ENCODE measurements at places on chromosomes 12 and 14.

- peak; percentile 43 for DNase-seq
Observed at GRCh38 chr12:102816816-102817434, 100.1 kb downstream of the PAH start.

- peak; percentile 58 for DNase-seq
Observed at GRCh38 chr14:78836777-78837176, 666.6 kb downstream of the NRXN3 start.

DNA sequence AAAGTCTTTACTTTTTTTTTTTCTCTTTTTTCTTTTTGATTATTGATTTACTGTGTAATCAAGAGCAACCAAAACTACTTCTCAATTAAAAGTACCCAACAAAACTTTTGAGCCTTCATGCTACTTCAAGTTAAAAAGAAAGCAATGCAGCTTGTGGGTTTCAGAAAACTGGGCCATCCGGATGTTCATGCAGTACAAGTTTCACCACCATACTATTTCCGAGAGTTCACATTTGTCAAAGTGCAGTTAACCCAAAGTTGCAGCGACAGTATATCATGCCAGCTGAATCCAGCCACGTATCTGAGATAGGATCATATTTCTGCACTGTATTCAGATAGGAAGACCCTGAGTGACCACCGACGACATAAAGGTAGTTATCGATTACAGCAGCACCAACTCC is 33.0 kb downstream of the KLHL28 start:
- no peak for DNase-seq

GRCh38 chr14:60090864-60091519 is 731 bp upstream of the PCNX4 start:
- DNase-seq: peak; percentile 71

DNA sequence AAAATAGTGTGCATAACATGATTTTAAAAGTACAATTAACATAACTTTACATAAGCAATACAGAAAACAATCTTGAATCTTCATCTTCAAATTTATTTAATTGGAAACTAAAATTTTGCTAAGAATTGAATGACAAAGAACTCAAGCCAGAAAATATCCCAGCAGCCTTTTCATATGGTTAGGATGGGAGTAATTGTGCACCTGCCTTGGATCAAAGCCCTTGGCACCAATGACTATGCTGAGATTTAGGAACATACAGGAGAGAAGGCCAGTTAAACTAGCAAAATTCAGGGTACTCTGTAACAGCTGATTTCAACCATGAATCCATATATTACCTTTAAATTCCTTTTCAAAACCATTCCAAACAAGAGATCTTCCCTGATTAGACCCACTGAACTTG is 5.8 kb downstream of the KERA start:
- no peak for DNase-seq

DNA sequence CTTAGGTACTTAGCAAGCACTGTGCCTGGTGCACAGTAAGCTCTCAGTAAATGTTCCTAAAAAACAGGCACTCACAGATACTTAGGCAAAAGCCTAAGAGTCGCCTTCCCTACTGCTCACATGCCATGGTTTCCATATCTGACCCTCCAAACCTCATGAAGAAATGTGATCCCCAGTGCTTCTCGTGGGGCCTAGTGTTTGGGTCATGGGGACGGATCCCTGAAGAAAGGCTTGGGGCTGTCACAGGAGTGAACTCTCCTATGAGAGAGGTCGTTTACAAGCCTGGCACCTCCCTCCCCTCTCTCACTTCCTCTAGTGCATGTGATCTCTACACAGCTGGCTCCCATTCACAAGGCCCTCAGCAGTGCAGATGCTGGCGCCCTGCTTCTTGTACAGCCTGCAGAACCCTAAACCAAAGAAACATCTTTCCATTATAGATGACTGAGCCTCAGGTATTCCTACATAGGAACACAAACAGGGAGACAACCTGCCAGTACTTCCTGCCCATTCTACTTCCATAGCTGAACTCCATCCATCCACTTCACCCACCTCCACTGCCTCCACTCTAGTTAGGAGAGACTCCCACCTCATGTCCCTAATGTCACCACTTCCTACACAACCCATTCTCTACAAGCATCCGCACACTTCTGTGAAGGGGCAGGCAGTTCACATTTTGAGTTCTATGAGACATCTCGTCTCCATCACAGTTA is 2.9 kb downstream of the SLC15A4 start:
- DNase-seq: no peak

GRCh38 chr12:117362391-117362790 is 965 bp upstream of the NOS1 start:
- no peak for DNase-seq

- DNase-seq: peak; percentile 100
Observed at GRCh38 chr14:85471744-85472143, 58.2 kb upstream of the FLRT2 start.

GRCh38 chr12:53298164-53298563 is 1.3 kb upstream of the MYG1 start:
- DNase-seq: no peak

- no peak for DNase-seq
Observed at GRCh38 chr12:29343022-29343799, 37.8 kb downstream of the ERGIC2 start.

DNA sequence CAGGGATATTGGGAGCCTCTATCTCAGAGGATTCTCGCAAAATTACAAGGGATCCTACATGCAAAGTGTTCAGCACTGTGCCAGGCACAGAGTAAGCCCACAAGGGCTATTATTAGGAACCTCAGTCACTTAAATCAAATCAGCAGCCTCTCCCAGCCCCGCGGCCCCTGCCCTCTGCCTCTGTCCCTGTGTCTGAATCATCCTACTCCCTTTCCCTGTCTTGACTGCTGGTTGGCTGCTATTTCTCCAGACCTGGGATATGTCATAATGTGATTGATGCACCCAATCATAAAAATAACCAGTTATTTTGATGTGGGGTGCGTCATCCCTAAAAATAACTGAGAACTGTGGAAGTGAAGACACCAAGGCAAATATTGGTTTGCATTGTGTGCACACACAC is 176.3 kb downstream of the KSR2 start:
- DNase-seq: no peak

- peak; percentile 75 for DNase-seq
Observed at GRCh38 chr12:106840243-106840642, 65.8 kb downstream of the RIC8B start.

GRCh38 chr14:67641902-67642749 is 22.4 kb downstream of the ARG2 start:
- no peak for DNase-seq

DNA sequence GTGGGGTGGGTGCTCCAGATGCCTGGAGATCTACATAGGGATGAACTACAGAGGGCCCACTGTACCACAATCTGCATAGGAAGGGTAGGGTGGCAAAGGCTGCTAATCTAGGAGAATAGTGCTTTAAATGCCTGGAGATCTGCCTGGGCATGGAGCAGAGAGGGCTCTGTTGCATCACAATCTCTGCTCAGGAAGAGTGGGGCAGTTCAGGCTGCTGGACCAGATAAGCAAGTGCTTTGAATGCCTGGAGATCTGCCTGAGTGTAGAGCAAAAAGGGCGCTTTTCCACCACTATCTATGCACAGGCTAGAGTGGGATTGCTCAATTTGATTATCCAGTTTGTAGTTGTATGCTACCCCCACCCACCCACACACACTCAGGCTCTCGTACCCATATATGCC is 886.3 kb upstream of the SEL1L start:
- no peak for DNase-seq

DNA sequence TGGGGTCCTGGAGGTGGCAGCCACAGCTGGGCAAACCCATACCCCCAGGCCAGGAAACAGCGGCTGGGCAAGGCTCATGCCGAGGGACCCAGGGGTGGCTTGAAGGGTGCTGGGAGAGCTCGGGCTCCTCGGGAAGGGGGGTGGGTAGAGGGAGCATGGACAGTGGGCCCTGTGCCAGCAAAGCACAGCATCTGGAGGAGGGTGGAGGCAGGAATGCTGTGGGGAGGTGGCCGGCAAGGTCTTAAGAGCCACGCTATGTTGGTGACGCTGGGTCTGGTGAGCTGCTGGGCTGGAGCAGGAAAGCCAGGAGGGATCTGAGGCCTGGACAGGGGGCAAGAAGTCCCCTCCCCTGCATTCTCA is 48.2 kb upstream of the DLK1 start:
- DNase-seq: no peak

DNA sequence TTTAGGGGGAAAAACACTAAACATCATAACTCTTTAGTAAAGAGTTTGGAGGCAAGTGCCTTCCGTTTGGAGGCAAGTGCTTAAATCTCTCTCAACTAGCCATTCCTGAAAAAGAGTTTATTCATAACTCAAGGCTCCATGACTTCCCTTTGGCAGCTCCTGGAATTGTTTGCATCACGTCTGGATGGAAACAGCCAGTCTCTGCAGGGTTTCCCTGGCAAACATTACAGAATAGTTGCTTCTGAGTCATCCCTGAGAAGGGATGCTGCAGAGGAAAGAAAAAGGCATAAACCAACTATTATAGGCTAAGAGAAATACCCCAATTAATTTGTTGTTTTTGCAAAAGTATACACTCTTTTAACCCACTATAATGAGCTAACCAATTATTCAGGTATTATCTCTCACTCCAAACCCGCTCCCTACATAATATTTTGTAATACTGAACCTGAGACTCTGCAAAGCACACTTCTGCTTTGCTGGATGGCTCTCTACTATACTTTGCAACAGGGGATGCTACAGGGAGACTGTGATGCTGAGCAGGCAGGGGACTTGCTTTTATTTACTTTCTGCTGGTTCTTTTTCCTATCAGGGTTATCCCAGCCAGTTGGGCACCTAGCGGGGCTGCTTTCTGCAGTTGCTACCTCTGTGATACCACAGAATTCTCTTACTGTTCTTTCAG is 497.7 kb downstream of the FUT8 start:
- peak; percentile 12 for DNase-seq

- no peak for DNase-seq
Observed at GRCh38 chr12:92229381-92229780, 83.7 kb upstream of the BTG1 start.

DNA sequence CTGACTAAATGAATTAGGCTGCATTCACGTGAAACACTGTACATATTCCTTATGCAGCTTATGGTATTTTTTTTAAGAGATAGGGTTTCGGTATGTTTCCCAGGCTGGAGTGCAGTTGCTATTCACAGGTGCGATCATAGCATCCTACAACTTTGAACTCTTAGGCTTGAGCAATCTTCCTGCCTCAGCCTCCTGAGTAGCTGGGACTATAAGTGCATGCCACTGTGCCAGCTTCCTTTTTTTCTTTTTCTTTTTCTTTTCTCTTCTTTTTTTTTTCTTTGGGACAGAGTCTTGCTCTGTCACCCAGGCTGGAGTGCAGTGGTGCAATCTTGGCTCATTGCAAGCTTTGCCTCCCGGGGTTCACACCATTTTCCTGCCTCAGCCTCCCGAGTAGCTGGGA is 35.8 kb upstream of the SPPL3 start:
- DNase-seq: no peak

DNA sequence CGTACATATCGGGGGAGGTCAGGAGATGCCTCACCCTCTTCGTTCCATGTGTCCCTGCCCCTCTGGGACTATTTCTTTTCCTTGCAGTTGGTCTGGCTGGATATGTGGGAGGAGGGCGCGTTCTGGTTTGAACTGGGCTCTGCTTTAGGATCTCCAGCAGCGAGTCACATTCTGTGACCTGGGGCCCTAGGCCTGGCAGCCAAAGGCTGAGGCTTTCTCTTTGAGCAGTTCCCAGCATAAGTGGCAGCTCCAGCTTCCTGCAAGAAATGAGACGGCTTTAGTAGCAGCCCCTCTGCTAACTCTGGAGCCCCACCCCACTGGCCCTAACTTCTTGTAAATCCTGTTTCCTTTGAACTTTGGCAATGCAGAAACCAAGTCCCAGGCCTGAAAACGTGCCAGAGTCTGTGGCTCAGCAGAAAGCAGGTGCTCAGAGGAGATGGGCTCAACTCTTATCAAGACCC is 274.8 kb downstream of the DPF3 start:
- DNase-seq: no peak

GRCh38 chr12:94033101-94033500 is 115.3 kb upstream of the PLXNC1 start:
- DNase-seq: no peak

Data from lung microvascular endothelial cell (primary cell).